Type B pancreatic cell (in vitro differentiated cells): ENCODE measurements at places on chromosomes 13 and 19.
A peak's percentile ranks its signal among the peaks of the same experiment; 100 is the strongest.

- H3K36me3 ChIP-seq: no peaks in the 10 kb centered on the region
- H3K27ac ChIP-seq: no peak overlapping the region
- DNase-seq: no peak
- no peak overlapping the region for H3K4me3 ChIP-seq
Measured at GRCh38 chr13:79197933-79198332, 208.1 kb downstream of the RBM26 start.

GRCh38 chr13:112670864-112671263 is 19.0 kb upstream of the ATP11A start:
- H3K4me3 ChIP-seq: no peak overlapping the region
- no peak for DNase-seq

- DNase-seq: no peak
- no peak overlapping the region for H3K4me3 ChIP-seq
- no peaks in the 10 kb centered on the region for H3K36me3 ChIP-seq
- H3K27ac ChIP-seq: no peak overlapping the region
- peaks cover 9% of the 10 kb centered on the region for H3K27me3 ChIP-seq
- H3K4me1 ChIP-seq: no peaks in the 10 kb centered on the region
Measured at GRCh38 chr13:111792956-111793355, 274.0 kb upstream of the SOX1 start.

DNA sequence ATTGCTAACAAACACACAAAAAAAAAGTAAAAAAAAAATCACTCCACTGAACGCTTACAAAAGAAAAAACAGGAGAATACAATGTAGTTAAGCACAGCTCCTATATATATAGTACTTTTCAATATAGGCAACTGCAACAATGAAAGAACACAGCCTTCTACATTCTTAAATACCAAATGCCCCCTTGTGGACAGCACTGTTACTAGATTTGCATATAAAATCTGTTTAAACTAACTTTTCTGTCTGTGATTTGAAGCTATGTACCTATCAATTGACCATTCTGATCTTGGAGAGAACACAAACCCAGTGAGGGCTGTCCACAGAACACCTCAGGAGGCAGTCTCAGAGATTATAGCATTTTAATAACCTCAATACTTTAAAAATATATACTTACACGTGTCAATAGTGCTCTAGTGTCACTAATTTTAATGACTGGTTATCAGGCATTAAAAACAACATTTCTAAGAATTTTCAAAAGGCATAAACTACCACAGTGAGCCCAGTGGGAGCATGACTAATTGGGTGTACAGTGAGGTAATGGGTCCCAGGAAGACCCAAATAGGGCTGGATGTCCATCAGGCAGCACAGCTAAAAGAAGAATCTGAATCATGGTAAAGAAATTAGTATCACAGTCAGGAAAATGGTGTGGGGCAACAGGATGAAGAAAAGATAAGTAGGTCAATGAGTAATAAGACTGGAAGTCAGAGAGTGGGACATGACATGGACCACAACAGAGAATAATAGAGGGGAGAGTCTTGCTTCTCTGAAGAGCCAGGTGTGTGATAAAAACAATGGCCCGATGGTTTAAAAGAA is 22.2 kb downstream of the CCDC169 start:
- no peak overlapping the region for H3K27ac ChIP-seq
- peaks cover 4% of the 10 kb centered on the region for H3K36me3 ChIP-seq
- DNase-seq: no peak
- peaks cover 5% of the 10 kb centered on the region for H3K4me1 ChIP-seq
- peaks cover 4% of the 10 kb centered on the region for H3K27me3 ChIP-seq

DNA sequence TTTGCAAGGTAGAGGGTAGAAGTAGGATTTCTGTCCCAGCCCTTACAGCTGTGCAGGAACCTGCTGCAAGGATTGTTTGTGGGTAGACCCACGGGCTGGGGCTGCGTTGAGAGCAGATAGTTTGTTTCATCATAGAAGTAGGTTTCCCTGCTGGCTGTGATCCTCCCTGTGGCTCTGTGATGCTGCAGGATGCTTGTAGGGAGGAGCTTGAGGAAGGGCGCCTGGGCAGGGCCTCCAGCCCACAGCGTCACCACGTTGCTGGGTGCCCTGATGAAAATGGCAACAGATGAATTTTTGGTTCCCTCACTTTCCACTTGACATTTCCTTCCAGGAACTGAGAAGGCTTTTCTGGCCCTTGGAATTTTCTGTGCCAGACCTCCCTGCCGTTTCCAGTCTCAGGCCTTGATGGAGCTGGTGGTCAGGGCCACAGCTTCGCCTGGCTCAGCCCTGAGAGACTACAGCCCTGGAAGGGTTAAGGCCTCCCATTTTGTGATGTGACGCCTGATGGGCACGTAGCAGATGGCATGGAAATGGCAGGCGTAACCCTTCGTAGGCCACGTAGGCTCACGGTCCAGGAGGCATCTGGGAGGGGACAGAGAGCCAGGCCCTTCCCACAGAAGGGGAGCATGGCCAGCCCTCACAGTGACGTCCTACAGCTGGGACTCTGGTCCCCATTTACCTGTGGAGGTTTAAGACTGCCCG is 42.2 kb downstream of the GATAD2A start:
- no peak for DNase-seq
- no peak overlapping the region for H3K27ac ChIP-seq
- H3K4me3 ChIP-seq: no peak overlapping the region
- H3K27me3 ChIP-seq: no peaks in the 10 kb centered on the region
- no peaks in the 10 kb centered on the region for H3K36me3 ChIP-seq

DNA sequence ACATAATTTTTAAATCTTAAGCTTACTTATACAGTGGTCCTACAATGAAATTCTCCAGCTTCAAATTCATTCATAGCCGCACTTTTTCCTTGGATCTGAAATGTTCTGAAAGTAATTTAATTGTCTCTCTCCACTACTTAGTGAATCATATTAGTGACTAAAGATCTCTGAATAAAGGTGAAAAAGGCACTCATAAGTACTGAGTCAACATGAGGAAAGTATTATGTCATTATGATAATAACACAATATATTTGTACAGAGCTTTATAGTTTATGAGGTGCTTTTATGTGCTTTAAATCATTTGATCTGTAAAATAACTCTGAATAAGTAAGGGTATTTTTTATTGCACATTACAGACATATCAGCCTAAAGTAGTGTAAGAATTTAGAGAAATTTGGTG is 628.2 kb upstream of the SLITRK5 start:
- no peak overlapping the region for H3K27ac ChIP-seq
- H3K4me1 ChIP-seq: no peaks in the 10 kb centered on the region
- H3K27me3 ChIP-seq: no peaks in the 10 kb centered on the region
- H3K36me3 ChIP-seq: no peaks in the 10 kb centered on the region
- H3K4me3 ChIP-seq: no peak overlapping the region

DNA sequence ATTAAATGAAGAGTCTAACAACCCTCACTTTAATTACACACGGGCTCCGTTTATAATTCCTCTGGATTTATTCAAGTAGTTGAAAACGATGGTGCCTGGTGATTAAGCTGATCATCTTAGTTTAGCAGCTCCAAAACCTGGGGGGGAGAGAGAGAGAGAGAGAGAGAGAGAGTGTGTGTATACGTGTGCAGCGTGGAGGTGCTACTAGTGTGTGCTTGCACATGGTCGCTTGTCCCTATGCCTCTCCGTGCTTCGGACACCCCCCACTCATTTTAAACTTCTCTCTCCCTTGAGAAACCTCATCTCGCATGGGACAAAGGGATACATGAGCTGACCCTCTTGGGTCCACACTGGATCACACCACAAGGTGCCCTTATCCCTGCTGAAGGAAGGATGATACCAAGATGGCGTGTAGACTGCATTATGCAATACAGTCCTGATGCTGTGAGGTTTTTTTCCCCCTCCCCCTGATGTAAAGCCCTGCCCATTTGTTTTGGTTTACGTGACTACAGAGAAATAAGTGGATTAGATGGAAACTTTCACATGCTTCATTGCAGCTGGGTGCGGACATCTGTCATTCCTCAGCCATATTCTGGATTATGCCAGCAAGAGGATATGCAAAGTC is 320.8 kb downstream of the ZNF536 start:
- peak overlapping the region; percentile 60 for H3K27ac ChIP-seq
- no peak for DNase-seq
- H3K27me3 ChIP-seq: peaks cover 39% of the 10 kb centered on the region
- H3K4me3 ChIP-seq: peak overlapping the region; percentile 77
- H3K4me1 ChIP-seq: peaks cover 65% of the 10 kb centered on the region
- no peaks in the 10 kb centered on the region for H3K36me3 ChIP-seq

DNA sequence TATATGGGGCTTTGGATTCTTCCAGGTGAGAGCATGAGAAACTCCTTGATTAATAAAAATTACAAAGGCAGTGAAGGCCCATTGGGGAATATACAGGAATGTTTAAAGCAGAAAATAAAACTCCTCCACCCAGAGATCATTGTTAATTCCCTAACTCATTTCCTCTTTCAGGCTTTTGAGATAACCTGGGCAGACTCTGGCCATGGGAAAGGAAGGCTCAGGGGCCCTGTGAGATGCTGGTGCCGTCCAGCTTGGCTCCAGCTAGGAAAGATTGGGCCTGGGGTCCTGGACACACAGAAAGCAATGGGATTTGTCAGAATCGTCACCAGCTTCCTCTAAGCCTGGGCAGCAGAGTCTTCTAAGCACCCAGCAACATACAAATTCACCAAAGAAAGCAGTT is 36.8 kb upstream of the SPATA13 start:
- H3K27ac ChIP-seq: no peak overlapping the region
- peaks cover 10% of the 10 kb centered on the region for H3K4me1 ChIP-seq
- no peak for DNase-seq
- H3K36me3 ChIP-seq: no peaks in the 10 kb centered on the region

- no peaks in the 10 kb centered on the region for H3K36me3 ChIP-seq
- H3K27me3 ChIP-seq: peaks cover 3% of the 10 kb centered on the region
- H3K4me1 ChIP-seq: peaks cover 16% of the 10 kb centered on the region
- no peak overlapping the region for H3K27ac ChIP-seq
- no peak overlapping the region for H3K4me3 ChIP-seq
Measured at GRCh38 chr13:46799139-46799538, 2.2 kb upstream of the ESD start.

DNA sequence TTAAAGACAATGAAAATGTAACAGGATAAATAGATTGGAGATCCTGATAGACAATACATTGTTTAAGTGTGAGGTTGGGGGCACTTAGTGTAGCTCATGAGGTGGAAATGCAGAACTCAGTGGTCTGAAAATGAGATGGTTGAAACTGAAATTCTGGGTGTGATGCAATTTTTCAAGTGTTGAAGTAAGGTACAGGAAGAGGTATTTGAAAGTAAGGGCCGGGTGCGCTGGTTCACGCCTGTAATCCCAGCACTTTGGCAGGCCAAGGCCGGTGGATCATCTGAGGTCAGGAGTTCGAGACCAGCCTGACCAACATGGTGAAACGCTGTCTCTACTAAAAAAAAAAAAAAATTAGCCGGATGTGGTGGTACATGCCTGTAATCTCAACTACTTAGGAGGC is 113.0 kb downstream of the UFM1 start:
- no peaks in the 10 kb centered on the region for H3K27me3 ChIP-seq
- no peaks in the 10 kb centered on the region for H3K4me1 ChIP-seq
- H3K27ac ChIP-seq: no peak overlapping the region
- H3K4me3 ChIP-seq: no peak overlapping the region
- DNase-seq: no peak

- no peak overlapping the region for H3K27ac ChIP-seq
- no peak for DNase-seq
- H3K4me1 ChIP-seq: no peaks in the 10 kb centered on the region
- H3K4me3 ChIP-seq: no peak overlapping the region
- H3K27me3 ChIP-seq: no peaks in the 10 kb centered on the region
Measured at GRCh38 chr13:64718116-64718515, 2512.0 kb downstream of the PCDH9 start.
